ENCODE measurements at places on chromosomes 5 and 9. TPM values are rescaled to one million over a fixed set of nuclear protein-coding genes. Genes with fewer than 3 reads are reported as not detected.

DPYSL3 gene
- total RNA-seq, result 16.9 TPM

PAEP gene
- 0.14 TPM for total RNA-seq

EGFL7 gene
- 59.3 TPM for total RNA-seq

ALDH1A1 gene
- total RNA-seq, result 5,173 TPM

RNF20 gene
- total RNA-seq, result 22.7 TPM

IRX4 gene
- total RNA-seq, result 0.28 TPM

LHX3 gene
- 0.09 TPM for total RNA-seq

ASS1 gene
- 20.4 TPM for total RNA-seq

SLC22A4 gene
- total RNA-seq, result 4.0 TPM

TAF11L5 gene
- total RNA-seq, result not detected

EMB gene
- 4.6 TPM for total RNA-seq

PRRT1B gene
- 0.70 TPM for total RNA-seq

SHISAL2B gene
- not detected for total RNA-seq

IFNW1 gene
- not detected for total RNA-seq

SAP30L gene
- total RNA-seq, result 28.7 TPM

KIF4B gene
- 0.05 TPM for total RNA-seq

FST gene
- 7.1 TPM for total RNA-seq

IPO11 gene
- total RNA-seq, result 16.8 TPM

MTRR gene
- total RNA-seq, result 35.8 TPM

TRIM7 gene
- 45.8 TPM for total RNA-seq

SLCO6A1 gene
- not detected for total RNA-seq

TXNDC8 gene
- not detected for total RNA-seq

PRLR gene
- 0.09 TPM for total RNA-seq

IL7R gene
- 0.46 TPM for total RNA-seq

TMOD1 gene
- total RNA-seq, result 2.9 TPM

FBXL7 gene
- 1.5 TPM for total RNA-seq

N4BP3 gene
- 1.0 TPM for total RNA-seq

AKNA gene
- total RNA-seq, result 3.4 TPM

PCDHGC3 gene
- 6.5 TPM for total RNA-seq

CCNI2 gene
- total RNA-seq, result not detected

PALM2AKAP2 gene
- total RNA-seq, result 0.06 TPM

CCNO gene
- total RNA-seq, result 9.6 TPM

DMRT3 gene
- total RNA-seq, result not detected

WDR38 gene
- total RNA-seq, result not detected

INSL6 gene
- not detected for total RNA-seq

CSF1R gene
- total RNA-seq, result 0.22 TPM

GABRA1 gene
- total RNA-seq, result not detected

IFNA16 gene
- total RNA-seq, result not detected
